Ascending aorta (tissue), 2 donors: ENCODE measurements at places on chromosomes 7 and 10.

GRCh38 chr7:140544388-140544826 is 65.1 kb upstream of the MKRN1 start:
- no peak for DNase-seq
- H3K27ac ChIP-seq: no peak overlapping the region
- no peak overlapping the region for H3K4me3 ChIP-seq
- no peaks in the 10 kb centered on the region for H3K4me1 ChIP-seq

GRCh38 chr7:39621261-39621660 is 2.1 kb upstream of the RALA start:
- DNase-seq: no peak
- no peak overlapping the region for H3K4me3 ChIP-seq
- peaks cover 9% of the 10 kb centered on the region for H3K4me1 ChIP-seq
- no peaks in the 10 kb centered on the region for H3K36me3 ChIP-seq
- no peaks in the 10 kb centered on the region for H3K27me3 ChIP-seq

DNA sequence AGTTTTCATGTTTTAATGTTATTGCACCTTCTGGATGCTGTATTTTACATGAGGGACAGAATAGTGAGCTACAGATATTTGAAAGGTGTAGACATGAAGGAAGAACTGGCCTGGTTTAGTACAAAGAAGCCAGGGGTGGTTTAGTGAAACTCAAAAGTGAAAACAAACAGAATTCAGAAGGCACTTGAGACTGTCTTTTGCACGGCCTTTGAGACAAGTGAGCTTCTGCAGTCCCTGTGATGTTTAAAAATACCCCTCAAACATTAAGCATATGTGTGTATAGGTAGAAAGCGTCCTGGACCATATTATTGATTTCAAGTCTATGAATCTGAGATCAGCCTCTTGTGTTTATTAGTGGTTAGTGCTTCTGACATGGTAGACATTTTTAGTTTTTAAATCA is 118.9 kb downstream of the CDK14 start:
- no peaks in the 10 kb centered on the region for H3K4me1 ChIP-seq
- no peak overlapping the region for H3K27ac ChIP-seq
- H3K4me3 ChIP-seq: no peak overlapping the region
- no peaks in the 10 kb centered on the region for H3K27me3 ChIP-seq
- DNase-seq: no peak

DNA sequence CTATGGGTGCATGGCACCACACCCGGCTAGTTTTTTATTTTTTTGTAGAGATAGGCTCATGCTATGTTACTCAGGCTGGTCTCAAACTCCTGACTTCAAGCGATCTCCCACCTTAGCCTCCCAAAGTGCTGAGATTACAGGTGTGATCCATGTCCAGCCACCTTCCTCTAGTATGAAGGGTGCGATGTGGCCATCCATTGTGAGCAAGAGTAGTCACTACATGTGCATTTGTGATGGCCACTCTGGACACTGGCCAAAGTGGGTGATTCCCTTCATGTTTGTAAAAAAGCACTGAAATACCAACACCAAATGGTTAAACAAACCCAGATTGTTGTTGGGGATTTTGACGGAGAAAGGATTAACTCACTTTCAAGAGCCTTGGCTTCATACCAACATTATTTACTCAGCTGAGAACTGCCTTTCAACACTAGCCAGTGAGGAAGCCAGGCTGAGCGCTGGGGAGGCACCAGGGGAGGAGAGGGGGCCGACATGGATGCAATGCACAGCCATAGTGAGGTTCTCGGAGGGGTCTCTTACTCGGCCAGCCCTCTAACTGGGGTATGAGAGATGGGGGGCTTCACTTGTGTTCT is 198.1 kb upstream of the LYZL2 start:
- H3K27ac ChIP-seq: no peak overlapping the region
- no peaks in the 10 kb centered on the region for H3K36me3 ChIP-seq
- DNase-seq: no peak
- H3K4me1 ChIP-seq: peaks cover 2% of the 10 kb centered on the region
- no peak overlapping the region for H3K4me3 ChIP-seq
- no peaks in the 10 kb centered on the region for H3K27me3 ChIP-seq

DNA sequence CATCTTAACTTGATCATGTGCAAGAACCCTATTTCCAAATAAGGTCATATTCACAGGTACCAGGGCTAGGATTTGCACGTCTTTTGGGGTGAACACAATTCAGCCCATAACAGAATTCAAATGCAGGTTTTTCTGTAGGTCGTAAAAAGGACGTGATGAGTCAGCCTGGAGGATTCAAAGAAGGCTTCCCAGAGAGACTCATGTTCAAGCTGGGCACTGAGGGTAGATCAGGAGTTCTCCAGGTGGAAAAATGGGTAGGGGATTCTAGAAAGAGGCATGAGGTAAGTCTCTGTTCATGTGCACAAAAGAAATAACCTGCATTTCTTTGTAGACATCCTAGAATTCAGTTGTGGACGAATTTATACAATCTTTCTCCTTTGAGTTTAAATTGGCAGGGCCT is 160.4 kb downstream of the RPS24 start:
- H3K4me1 ChIP-seq: no peaks in the 10 kb centered on the region
- H3K36me3 ChIP-seq: no peaks in the 10 kb centered on the region
- H3K27ac ChIP-seq: no peak overlapping the region
- H3K4me3 ChIP-seq: no peak overlapping the region
- H3K27me3 ChIP-seq: no peaks in the 10 kb centered on the region

DNA sequence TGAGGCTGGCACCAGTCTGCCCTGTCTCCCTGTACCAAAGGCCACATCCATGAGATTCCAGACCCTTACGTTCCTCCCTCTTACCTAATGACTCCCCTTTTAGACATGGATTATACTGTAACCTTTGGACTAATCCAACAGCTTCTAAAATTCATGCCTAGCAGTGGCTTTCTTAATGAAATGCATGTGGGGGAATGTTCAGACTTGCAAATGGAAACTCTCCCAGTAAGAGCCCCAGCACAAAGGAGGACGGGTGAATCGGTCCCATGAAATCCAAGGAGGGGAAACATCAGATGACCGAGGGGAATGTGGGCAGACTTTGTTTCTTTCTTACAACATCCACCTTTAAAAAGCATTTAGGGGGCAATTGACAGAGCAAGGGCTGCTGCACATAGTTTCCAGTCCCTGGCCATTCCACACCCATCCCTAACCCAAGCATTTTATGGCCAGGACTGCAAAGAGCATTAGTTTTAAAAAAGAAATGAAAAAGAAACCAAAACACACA is 71.5 kb downstream of the COL13A1 start:
- no peak overlapping the region for H3K27ac ChIP-seq
- H3K4me1 ChIP-seq: no peaks in the 10 kb centered on the region
- H3K36me3 ChIP-seq: peaks cover 2% of the 10 kb centered on the region
- DNase-seq: no peak
- no peak overlapping the region for H3K4me3 ChIP-seq
- H3K27me3 ChIP-seq: no peaks in the 10 kb centered on the region

DNA sequence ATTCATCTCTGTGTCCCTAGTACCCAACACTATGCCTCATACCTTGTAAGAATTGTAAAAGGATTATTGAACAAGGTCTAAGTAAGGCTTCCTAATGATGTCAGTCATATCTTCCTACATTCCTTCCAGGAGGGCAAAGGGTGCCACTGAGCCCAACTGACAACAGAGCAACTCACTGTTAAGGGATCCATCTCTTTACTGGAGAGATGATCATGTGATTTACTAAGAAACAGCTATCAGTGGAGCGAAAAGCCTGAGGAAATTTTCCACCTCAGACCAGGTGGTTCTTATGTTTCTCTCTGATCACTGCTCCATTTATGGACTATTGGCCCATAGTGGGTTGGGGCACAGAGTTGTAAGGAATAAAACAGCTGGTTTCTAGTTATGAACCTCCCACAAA is 38.9 kb upstream of the CNNM1 start:
- DNase-seq: no peak
- no peak overlapping the region for H3K27ac ChIP-seq
- no peak overlapping the region for H3K4me3 ChIP-seq
- no peaks in the 10 kb centered on the region for H3K27me3 ChIP-seq
- H3K4me1 ChIP-seq: no peaks in the 10 kb centered on the region

DNA sequence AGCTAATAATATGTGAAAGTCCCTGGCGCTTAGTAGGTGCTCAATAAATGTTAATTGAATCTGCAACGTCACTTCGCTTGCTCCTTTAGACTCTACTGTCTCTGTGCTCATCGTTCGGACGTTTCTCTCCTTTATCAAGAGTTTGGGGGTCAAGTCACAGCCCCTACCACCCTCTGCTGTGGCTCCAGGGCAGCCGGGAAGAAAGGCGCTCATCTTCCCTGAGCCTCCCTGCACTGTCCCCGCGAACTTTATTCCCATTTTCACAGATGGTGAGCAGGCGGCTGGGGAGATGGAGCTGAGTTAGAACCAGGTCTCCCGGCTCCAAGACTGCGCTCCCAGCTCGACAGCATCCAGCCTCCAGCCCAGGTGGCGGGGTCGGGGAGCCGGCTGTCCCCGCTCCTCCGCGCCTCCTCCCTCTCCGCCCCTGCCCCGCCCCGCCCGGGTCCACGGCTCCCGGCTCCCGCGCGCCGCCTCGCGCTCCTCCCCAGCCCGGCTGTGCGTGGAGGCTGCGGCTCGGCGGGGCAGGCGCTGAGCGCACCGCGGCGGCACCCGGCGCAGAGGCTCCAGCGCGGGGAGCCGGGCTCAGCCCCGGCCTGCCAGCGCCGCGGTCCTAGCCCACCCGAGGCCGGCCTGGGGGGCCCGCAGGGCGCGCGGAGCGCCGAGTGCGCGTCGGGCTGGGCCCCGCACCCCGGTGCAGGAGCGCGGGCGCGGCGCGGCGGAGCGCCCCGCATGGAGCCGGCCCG is at the start of gene CLEC2L:
Gene CLEC2L, plus strand, starts transcription at position 487 of the 743 bp plus-strand sequence. Its CDS starts 243 bp downstream, at position 730.
- no peaks in the 10 kb centered on the region for H3K36me3 ChIP-seq
- peak within 1 kb of the TSS; percentile 33 for H3K4me3 ChIP-seq
- no peaks in the 10 kb centered on the region for H3K4me1 ChIP-seq
- H3K27ac ChIP-seq: no peak within 1 kb of the TSS
- peaks cover 3% of the 10 kb centered on the region for H3K27me3 ChIP-seq

DNA sequence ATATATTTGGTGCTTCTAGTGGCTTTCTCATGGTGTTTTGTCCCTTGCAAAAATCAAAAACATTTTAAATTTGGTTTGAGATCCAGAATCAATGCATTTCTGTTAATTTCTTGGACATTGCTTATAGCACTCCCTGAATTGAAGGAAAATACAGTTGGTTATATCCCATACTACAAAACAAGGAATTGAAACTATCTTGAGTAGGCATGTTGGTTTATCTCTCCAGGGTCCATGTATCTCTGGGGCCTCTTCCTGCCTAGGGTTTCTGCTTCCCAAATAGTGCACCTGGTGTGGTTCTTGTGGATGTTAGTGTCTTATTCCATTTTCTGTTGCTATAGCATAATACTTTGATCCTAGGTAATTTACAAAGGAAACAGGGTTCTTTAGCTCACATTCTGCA is 212.4 kb downstream of the CAMK1D start:
- H3K4me3 ChIP-seq: no peak overlapping the region
- H3K27ac ChIP-seq: no peak overlapping the region
- no peaks in the 10 kb centered on the region for H3K4me1 ChIP-seq
- no peaks in the 10 kb centered on the region for H3K36me3 ChIP-seq
- no peaks in the 10 kb centered on the region for H3K27me3 ChIP-seq
- no peak for DNase-seq

- H3K4me3 ChIP-seq: no peak overlapping the region
- DNase-seq: no peak
- H3K36me3 ChIP-seq: no peaks in the 10 kb centered on the region
- no peaks in the 10 kb centered on the region for H3K4me1 ChIP-seq
These were observed 10.8 kb upstream of the PVRIG start for GRCh38 chr7:100208911-100209408.

- H3K27me3 ChIP-seq: no peaks in the 10 kb centered on the region
- H3K27ac ChIP-seq: no peak overlapping the region
- no peak for DNase-seq
- H3K4me1 ChIP-seq: no peaks in the 10 kb centered on the region
- no peaks in the 10 kb centered on the region for H3K36me3 ChIP-seq
These were observed 80.8 kb downstream of the CD36 start for GRCh38 chr7:80719261-80719660.

GRCh38 chr7:76283254-76284159 is 19.0 kb upstream of the HSPB1 start:
- peak overlapping the region; percentile 66 for H3K4me3 ChIP-seq
- H3K27me3 ChIP-seq: no peaks in the 10 kb centered on the region
- H3K36me3 ChIP-seq: no peaks in the 10 kb centered on the region
- H3K4me1 ChIP-seq: peaks cover 5% of the 10 kb centered on the region
- H3K27ac ChIP-seq: no peak overlapping the region
- DNase-seq: no peak

DNA sequence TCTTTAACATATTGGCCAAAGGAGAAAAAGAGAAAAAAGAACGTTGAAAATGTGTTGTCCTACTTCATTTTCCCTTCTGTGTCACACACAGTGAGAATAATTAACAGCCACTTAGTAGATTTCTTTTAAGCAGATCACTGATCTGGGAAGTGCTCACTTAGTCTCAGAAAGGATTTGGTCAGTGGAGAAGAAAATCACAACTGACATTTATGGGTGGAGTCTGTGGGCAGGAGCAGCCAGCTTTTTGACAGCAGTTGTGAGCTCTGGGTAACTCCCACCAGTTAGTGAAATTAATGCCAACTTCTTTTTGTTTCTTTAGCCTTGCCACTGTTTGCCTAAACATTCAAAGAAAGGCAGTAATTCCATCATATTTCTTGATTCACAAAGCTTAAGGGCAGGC is 49.7 kb downstream of the CDK14 start:
- no peak for DNase-seq
- H3K27ac ChIP-seq: no peak overlapping the region
- H3K4me1 ChIP-seq: no peaks in the 10 kb centered on the region
- no peaks in the 10 kb centered on the region for H3K27me3 ChIP-seq
- no peaks in the 10 kb centered on the region for H3K36me3 ChIP-seq
- H3K4me3 ChIP-seq: no peak overlapping the region

DNA sequence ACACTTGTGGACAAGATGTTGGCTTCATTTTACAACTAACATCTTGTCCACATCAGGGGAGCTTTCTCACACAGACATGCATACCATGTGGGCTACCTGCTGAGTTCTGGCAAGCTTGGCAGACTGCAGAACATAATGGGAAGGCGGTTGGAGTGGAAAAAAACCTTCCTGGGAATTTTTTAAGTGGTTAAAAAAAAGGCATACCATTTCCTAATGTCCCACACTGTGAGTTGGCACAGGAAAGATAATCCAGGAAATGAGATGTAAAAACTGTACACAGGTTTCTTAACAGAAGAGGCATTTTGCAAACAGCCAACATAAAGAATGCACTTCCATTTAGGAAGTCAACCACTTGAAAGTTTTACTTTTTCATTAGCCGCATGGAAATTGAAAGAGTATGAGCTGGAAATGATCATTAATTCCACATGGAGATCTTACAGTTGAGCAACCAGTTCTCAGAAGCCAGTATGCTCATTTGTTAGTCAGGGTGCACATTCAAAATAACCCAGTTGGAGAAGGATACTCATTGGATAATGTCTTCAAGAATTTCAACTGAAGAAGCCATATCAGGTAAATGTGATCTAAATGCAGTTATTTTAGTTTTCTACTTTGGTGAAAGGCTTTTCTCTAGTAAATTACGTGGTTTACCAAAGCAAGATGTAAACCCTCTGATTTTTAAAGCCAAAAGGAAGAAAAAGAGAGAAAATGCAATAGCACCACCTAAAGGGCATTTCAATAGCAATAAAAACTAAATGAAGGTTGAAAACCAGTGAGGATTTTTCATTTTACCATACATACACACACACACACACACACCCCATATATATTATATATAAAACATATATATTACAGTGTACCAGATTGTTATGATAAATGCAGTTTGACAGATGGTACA is 194.0 kb downstream of the TAX1BP1 start:
- H3K27me3 ChIP-seq: no peaks in the 10 kb centered on the region
- no peak overlapping the region for H3K4me3 ChIP-seq
- no peaks in the 10 kb centered on the region for H3K4me1 ChIP-seq
- no peak for DNase-seq
- H3K27ac ChIP-seq: no peak overlapping the region
- no peaks in the 10 kb centered on the region for H3K36me3 ChIP-seq
